ENCODE measurements at places on chromosomes 1 and 21. TPM values are rescaled to one million over a fixed set of nuclear protein-coding genes. Genes with fewer than 3 reads are reported as not detected.

GRCh38 chr1:27787895-27788294 is 14.9 kb downstream of the STX12 start:
- no peak for DNase-seq

GRCh38 chr1:62283986-62284385 is 35.2 kb downstream of the KANK4 start:
- DNase-seq, result no peak

DNA sequence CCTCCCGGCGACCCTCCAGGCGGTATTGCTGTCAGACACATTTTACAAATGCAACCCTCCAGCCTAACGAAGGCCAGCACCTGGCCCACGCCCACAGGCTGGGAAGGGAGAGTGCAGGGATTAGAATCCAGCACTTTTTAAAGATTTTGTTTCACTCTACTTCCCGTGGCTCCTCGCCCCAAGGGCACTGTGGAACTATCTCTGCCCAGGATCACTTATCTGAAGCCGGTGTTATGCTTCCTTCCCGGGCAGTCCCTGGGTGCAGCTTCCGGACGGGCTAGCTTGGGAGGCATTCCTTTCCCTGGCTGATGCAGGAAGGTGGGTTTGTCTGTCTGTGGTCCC is 35.8 kb downstream of the CCN1 start:
- DNase-seq, result no peak

NGF gene
- total RNA-seq, result not detected

DNA sequence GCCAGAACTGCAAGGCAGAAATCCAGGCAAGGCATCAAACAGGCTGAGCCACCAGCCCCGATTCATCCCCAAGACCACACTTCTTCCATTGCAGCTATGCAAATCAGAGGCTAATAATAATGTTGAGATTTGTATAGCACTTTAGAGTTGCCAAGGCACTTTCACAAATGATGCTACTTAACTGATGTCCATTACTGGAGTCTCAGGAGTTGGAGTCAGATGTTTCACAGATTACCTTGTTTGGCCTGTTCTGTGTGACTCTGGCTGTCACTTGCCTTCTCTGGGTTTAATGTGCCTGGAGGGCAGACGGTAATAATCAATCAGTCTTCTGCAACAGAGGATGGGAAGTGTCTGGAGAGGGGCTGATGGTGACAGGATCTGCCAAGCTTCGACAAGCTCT is 40.8 kb upstream of the MPZL1 start:
- DNase-seq, result no peak

OR2AK2 gene
- 0.22 TPM for total RNA-seq

- no peak for DNase-seq
Observed at GRCh38 chr1:74107394-74107793, 90.6 kb downstream of the LRRIQ3 start.

- DNase-seq, result no peak
Observed at GRCh38 chr1:164622068-164622845, 63.3 kb downstream of the PBX1 start.

DNA sequence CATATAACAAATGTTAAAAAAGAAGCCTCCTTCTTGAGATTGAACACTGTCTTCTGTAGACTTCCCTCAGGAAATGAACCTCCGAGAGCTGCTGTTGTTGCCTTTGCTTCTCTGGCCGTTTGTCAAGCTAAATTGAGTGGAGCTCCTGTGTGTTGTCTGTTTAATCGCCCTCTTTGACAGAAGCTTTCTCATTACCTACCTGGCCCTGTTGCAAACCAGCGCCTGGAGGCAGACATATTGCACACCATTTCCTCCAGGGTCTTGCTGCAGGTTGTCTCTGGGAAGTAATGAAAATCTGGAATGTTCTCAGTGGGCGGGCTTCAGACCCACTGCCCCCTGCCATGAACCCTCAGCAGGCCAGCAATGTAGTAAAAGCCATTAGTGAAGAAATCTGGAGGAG is 83.3 kb downstream of the GABPA start:
- DNase-seq, result no peak

- DNase-seq, result no peak
Observed at GRCh38 chr1:67880056-67880601, 46.9 kb upstream of the GNG12 start.

GRCh38 chr1:203427451-203427850 is 48.2 kb upstream of the PRELP start:
- no peak for DNase-seq

- DNase-seq, result no peak
Observed at GRCh38 chr1:84078842-84079202, 65.2 kb upstream of the PRKACB start.

DNA sequence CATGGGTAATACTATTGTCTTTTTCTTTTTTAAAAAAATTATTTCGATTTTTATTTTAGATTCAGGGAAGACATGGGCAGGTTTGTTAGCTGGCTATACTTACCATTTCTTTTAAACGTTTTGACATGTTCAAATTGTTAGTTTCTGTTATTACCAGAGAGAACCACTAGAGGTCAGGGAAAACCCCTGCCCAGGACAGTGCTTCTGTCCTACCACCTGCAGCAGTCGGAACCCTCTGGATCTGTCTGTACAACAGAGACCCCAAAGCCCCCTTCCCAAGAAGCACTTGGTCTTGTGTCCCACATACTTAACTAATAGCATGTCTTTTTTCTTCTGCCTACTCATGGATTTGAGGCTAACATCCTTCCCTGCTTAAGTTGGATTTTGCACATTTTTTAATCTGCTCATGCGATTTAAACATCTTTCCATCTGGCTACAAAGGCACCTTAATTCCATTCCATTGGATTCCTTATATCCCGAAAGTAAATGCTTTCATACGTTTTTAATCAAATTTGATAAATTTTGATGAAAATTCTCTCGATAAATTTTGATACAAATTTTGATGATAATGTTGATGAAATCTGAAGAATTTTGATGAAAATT is 10.0 kb upstream of the C1orf115 start:
- peak; percentile 51 for DNase-seq

NASP gene
- total RNA-seq, result 112 TPM

Data from CD4-positive, alpha-beta T cell (primary cell).